ENCODE measurements at places on chromosomes 6 and 20.

GRCh38 chr6:51830666-51831065 is 256.7 kb downstream of the PKHD1 start:
- no peak for DNase-seq

DNA sequence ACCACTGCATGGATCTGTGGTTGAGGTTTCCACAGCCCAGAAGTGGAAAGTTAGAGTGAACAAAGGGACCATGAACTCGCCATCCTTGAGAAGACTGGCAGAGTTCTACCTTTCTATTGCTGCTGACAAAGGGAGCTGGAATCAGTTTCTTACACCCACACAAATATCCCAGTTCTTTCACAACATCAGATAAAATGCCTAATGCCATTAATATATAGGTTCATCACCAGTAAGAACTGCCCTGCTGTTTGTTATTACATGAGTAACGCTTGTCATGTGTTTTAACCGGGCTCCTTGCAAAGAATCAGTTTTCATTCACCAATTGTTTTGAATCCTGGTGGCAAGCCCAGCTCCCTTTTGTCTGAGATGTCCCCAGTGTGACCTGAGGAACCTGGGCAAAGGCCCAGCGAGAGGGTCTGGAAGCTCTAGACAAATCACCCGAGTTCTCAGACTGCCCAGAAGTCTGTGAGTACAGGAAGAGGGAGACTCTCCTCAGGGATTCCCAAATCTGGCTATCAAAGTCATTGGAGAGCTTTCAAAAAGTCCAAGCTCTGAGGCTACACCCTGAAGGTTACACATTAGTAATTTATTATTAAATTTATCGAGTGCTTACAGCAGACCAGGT is 7.5 kb upstream of the CD164 start:
- no peak for DNase-seq

- DNase-seq = no peak
These were observed 9.8 kb downstream of the ZNF335 start for GRCh38 chr20:45962031-45962755.

GRCh38 chr20:38581830-38582358 is 897 bp downstream of the ADIG start:
- no peak for DNase-seq

Measured in germinal center (tissue), 1 donor.